ENCODE measurements at places on chromosomes 13 and 19.
A peak's percentile ranks its signal among the peaks of the same experiment; 100 is the strongest.

GRCh38 chr13:30851697-30852096 is 54.4 kb upstream of the MEDAG start:
- no peak for DNase-seq

DNA sequence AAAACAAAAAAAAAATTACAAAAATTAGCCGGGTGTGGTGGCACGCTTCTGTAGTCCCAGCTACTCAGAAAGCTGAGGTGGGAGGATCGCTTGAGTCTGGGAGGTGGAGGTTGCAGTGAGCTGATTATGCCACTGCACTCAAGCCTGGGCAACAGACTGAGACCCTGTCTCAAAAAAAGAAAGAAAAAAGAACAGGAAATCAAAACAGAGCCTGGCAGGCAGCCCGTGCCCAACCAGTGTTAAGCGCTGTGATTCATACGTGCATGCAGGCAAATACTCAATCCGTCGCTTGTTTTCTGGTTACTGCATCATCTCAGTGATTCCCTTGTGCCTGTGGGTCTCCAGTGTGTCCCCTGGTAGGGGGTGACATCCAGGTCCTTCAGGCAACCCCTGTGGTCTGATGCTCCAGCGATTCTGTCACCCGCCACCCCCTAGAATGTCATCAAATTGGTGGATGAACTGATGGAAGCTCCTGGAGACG is 18.1 kb downstream of the DDX39A start:
- peak; percentile 41 for DNase-seq

DNA sequence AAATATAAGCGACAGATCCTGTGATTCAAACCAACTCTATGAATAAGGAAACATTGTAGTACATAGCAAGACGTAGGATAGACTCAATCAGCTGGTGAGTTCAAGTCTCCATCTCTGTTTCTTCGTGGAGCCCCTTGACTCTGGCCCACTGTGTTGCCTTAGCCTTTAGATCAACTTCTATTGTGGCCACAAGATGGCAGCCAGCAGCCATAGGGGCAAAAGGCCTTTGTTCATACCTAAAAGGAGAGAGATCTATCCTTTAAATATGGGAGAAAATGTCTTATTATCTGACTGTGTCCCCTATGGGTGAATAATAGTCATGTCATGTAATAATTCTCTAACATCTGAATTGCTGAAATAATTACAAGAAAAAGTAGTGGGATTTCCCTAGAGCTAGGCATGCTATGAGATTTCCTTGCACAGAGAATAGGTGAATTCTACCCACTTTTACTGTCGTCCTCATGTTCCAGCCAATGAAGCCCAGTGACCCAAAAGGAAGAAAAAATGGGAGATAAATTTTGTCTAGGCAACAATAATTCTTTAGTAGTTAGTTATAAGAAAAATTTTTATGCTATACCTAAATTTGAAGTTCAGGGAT is 129.4 kb downstream of the PCDH20 start:
- no peak for DNase-seq

DNA sequence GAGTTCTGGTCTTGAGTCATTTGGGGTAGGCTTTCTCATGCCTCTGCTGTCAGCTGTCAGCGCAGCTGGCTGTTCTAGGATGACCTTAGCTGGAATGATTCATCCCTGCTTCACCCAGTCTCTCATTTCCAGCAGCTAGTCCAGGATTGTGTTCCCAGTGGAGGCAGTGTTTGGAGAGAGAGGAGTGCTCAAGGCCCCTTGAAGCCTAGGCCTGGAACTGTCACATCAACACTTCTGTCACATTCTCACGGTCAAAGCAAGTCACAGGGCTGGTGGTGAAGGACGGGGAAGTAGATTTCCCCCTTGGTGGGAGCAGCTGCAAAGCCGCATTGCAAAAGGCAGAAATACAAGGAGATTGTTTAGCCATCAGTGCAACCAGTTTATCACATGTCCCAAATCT is 15.2 kb downstream of the TPT1 start:
- DNase-seq = peak; percentile 84

DNA sequence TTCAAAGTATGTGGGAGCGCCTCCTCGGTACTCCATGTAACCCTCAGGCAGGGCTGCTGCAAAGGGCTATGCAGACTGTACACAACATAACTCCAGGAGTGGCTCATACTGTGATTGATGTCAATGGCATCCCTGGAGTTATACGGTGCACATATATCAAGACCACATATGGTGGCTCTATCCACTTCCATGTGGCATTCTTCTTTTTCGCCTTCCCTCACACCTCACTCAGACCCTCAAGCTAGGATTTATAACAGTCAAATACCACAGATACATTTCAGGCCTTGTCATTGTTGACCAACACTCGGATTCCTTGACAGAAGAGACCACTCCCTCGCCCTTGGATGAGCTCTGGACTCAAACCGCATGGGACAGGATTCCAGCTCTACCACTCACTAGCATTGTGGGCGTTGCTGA is 11.3 kb upstream of the UBL3 start:
- DNase-seq = peak; percentile 91

DNA sequence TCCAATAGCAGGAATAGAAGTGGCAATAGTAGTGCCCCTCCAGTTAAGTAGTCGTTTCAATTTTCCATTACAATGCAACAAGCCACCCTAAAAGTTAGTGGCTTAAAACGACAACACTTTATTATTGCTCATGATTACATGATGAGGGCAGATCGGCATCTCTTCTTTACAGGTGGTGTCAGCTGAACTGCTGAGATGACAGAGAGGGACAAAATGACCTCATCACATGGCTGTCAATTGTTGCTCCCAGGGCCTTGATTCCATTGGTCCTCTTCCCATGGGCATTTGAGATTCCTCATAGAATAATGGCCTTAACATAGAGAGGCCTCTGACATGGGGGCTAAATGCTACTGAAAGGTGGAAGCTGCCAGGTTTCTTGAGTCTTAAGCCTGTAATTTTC is 679.8 kb upstream of the KLHL1 start:
- DNase-seq = no peak

GRCh38 chr19:13554506-13555240 is 48.4 kb upstream of the CACNA1A start:
- no peak for DNase-seq

DNA sequence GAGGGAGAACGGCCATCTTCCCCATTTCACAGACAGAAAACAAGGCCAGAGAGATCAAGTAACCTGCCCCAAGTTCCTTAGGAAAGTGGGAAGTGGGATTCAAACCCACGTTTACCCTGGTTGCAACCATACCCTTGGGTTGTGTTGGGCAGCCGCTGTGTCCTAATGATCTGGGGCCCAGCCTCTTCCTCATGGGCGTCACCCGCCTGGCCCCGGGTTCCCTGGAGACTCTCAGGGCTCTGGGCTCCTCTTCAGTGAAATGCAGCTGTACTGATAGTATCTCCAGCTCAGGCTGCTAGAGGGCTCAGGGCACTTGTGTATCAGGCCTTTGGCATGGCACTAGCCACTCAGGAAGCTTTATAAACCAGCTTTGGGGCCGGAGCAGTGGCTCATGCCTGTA is 9.8 kb downstream of the TMED1 start:
- DNase-seq = no peak

- no peak for DNase-seq
These were observed 109.0 kb upstream of the KL start for GRCh38 chr13:32907211-32907610.

DNA sequence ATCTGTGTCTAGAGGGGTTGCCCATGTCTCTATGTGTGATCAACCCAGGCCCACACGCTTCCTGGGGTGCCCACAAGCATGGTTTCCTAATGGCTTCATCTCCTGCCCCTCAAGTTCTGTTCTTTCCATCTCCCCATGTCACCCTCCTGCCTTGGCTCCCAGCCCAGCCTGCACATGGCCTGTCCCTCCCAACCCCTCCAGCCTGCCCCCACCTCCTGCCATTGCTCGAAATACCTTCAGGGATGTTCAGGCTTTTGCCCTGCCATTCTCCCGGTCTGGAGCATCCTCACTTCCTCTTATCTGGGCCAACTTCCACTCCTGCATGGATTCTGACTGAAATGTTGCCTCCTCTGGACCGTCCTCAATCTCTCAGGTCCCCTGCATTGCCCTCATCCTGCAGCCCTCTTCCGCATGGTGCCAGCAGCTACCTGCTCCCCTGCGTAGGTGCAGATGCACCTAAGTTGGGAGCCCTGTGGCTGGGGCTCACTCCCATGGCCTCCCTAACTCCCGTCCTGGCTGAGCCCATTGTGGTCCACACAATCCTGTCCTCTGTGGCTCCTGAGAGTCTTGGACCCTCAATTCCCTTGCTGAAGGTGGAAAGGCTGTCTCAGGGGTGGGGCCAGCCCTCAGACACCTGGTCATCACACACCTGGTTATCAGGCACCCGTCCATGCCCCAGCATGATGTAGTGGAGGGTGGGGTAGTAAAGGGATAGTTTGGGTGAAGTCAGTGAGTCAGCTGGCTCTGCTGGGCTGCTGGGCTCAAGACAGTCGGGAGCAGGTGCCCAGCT is 152.1 kb downstream of the URI1 start:
- DNase-seq = no peak

- no peak for DNase-seq
These were observed 15.3 kb upstream of the RAB8A start for GRCh38 chr19:16096280-16096855.

DNA sequence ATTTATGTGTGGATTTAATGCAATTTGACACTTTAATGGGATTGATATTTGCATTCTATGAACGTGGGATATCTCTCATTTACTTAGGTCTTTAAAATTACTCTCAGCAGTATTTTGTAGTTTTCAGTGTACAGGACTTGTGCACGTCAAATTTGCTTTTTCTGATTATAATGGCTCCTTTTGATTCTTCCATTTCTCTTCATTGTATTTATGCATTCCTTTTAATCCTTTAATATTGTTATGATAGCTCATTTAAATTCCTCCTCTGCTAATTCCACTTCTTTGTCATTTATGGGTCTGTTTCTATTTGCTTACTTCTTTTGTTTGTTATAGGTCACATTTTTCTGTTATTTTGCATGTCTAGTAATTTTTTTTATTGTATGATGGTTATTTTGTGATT is 226.6 kb downstream of the ATP8A2 start:
- DNase-seq = no peak

DNA sequence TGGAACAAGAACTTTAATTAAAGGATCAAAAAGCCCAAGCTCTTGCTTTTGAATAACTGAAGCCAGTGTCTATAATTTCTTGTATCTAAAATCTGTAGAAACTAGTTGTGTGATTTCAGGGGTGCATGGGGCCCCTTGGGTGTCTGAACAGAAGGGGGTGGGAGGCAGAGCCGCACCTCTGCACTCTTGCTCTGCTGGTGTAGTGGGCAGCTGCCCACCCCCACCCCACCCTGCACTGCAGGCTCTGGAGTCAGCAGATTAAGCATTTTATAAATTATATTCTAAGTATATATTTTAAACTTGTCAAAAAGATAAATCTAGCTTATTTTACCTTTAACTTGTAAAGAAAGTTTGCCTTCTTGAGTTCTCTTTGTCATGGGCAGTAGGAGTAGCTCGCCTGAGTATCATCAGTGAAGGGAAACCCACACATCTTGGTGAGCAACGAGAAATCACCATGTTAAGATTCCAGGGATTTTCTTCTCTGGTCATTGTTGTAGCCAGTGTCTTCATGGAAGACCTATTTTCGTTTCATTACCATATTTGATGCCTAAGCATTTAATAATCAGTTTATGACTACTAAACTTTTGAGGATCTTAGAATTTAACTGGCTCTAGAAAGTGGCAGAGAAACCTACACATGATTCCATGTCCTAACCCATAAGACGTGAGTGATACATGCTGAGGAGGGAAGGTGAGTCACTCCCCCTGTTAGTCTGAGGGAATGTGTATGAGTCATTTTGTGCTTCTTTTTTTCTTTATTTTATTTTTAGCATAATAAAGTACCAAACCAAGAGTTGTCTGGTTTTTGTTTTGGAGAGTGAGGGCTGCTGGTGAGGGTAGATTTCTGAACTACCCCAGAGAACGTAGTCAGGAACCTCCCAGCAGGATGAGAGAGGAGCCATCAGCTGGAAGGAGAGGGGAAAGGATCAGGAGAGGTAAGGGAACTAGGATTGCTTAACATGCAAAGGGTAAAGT is 7.7 kb downstream of the UBE2L5 start:
- DNase-seq = peak; percentile 91

DNA sequence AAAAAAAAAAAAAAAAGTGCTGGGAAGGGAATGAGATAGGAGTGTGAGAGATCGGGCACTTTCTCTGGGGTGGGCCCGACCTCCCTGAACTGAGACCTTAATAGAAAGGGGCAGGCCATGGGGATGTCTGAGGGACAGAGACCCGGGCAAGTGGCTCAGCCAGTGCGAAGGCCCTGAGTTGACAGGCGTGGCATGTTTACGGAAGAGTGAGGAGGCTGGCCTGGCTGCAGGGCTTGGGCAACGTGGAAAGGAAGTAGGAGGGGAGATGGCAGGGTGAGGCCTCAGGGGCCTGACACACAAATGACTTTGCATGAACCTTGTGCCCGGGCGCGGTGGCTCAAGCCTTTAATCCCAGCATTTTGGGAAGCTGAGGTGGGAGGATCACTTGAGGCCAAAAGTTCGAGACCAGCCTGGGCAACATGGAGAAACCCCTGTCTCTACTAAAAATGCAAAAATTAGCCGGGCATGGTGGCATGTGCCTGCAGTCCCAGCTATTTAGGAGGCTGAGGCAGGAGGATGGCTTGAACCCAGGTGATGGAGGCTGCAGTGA is 13.9 kb downstream of the FCHO1 start:
- DNase-seq = peak; percentile 61

DNA sequence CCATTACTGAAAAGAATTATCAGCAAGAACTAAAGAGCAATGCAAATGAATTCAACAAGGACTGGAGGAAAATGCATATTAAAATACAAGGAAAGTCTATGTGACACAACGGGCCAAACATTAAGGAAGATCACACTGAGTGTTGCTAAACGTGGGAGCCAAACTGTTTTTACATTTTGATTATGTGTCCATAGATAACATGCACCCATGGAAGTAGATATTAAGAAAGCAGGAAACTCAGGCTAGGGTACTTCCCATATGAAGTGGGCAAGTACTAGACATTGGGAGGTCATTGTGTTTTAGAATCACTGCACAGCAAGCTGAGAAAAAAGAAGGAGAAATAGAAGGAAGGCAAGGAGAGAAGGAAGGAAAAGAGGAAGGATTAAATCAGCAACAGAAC is 161.8 kb downstream of the KCTD12 start:
- no peak for DNase-seq

DNA sequence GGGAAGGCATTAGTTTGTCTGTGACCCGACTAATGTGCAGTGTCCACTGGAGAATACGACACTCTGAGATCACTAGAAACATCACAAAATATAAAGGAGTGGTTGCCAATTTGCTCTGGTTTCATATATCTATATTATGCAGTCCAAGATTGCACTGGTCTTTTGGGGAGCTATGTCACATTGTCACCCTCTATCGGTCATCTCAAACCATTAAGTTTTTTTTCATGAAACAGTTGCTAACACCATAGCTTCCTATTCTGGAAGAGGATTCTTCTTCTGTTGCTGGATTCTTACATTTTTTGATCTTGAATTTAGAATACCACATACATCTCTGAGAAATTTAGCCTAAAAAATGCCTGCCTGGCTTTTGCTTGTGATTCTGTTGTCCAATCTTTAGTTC is 168.6 kb downstream of the LACC1 start:
- DNase-seq = peak; percentile 26

DNA sequence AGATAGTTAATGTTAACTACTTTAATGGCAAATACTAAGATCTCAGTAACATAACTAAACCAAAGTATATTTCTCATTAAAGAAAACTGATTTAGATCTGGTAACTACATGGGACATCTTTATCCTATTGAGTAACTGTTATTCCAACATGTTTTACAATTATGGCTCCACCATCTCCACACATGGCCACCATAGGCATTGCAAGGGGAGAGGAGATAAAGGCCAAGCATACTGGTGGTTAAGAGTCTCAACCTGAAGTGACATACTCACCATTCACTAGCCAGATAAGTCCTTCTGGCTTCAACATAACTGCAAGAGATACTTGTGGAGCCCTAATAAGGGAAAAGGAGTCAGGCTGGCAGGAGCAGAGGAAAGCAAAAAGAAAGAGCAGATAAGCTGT is 1586.4 kb upstream of the SPRY2 start:
- DNase-seq = no peak

All from M059J (cell line).